Activated CD8-positive, alpha-beta T cell treated with anti-CD3 and anti-CD28 coated beads, Interleukin-2, amount 10 ng/mL, durations not matched to agents 7 days and 5 days (primary cell): ENCODE measurements at places on chromosomes 11 and 22.

GRCh38 chr22:27580311-27580897 lies 221.2 kb downstream of the MN1 start:
- no peak overlapping the region for H3K4me3 ChIP-seq
- H3K27me3 ChIP-seq: no peaks in the 10 kb centered on the region
- H3K36me3 ChIP-seq: no peaks in the 10 kb centered on the region
- no peaks in the 10 kb centered on the region for H3K4me1 ChIP-seq
- H3K27ac ChIP-seq: no peak overlapping the region

- H3K27ac ChIP-seq: no peak overlapping the region
- no peaks in the 10 kb centered on the region for H3K4me1 ChIP-seq
- no peaks in the 10 kb centered on the region for H3K27me3 ChIP-seq
- no peak overlapping the region for H3K4me3 ChIP-seq
- H3K36me3 ChIP-seq: peaks cover 32% of the 10 kb centered on the region
These were observed 9.9 kb downstream of the HPS5 start for GRCh38 chr11:18312012-18312411.

DNA sequence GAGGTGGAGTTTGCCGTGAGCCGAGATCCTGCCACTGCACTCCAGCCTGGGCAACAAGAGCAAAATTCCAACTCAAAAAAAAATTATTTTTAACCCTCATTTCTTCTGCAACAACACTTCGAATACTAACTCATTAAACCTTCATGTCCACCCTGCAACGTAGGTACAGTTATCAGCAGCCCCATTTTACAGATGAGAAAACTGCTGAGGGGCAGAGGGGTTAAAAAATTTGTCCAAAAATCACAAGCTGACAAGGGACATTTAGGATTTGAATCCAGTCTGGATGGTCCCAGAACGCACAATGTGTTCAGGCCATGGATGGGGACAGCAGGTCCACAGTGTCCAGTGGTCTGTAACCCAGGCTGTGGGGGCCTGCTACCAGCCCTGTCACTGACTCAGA lies 29.0 kb downstream of the RHOD start:
- H3K27ac ChIP-seq: no peak overlapping the region
- peaks cover 17% of the 10 kb centered on the region for H3K4me1 ChIP-seq
- no peaks in the 10 kb centered on the region for H3K36me3 ChIP-seq
- H3K4me3 ChIP-seq: no peak overlapping the region
- DNase-seq: no peak
- H3K27me3 ChIP-seq: no peaks in the 10 kb centered on the region

- no peak for DNase-seq
- no peaks in the 10 kb centered on the region for H3K36me3 ChIP-seq
- peaks cover 2% of the 10 kb centered on the region for H3K27me3 ChIP-seq
These were observed 51.7 kb downstream of the TSPAN18 start for GRCh38 chr11:44778195-44779100.

- H3K4me1 ChIP-seq: no peaks in the 10 kb centered on the region
- no peak overlapping the region for H3K27ac ChIP-seq
- peaks cover 13% of the 10 kb centered on the region for H3K27me3 ChIP-seq
- H3K36me3 ChIP-seq: no peaks in the 10 kb centered on the region
- DNase-seq: no peak
- no peak overlapping the region for H3K4me3 ChIP-seq
These were observed 368.6 kb upstream of the B3GAT1 start for GRCh38 chr11:134780486-134781147.

DNA sequence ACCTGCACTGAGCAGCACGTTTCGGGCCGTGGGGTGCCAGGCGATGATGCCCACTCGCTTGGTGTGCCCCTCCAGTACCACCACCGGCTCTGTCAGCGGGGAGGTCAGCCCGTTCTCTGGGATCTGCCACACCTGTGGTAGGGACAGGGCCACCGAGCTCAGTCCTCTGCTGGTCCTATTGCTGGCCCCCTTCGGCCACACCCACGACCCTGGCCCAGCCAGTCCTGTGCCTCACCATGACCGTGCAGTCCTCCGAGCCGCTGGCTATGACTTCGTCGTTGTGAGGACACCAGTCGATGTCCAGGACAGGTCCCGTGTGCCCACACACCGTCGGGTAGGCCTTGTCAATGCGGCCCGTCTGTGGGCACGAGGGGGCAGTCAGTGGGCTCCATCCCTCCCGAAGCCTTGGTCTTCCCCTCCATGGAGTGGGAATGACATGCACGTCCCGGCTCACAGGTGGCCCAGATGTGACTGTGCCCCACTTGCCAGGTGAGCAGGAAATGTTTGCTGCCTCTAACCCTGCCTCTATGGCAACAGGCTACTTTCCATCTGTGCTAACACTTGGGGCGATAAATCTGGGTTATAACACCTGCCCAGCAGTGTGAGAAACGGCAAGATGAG lies 1.4 kb downstream of the CORO1B start:
- H3K27ac ChIP-seq: peak overlapping the region; percentile 68
- H3K4me1 ChIP-seq: peaks cover 67% of the 10 kb centered on the region
- DNase-seq: no peak
- H3K4me3 ChIP-seq: peak overlapping the region; percentile 58
- peaks cover 36% of the 10 kb centered on the region for H3K36me3 ChIP-seq

GRCh38 chr22:23784215-23784732 lies 2.5 kb upstream of the SMARCB1 start:
- peak overlapping the region; percentile 36 for H3K4me3 ChIP-seq
- peak; percentile 66 for DNase-seq
- peak overlapping the region; percentile 84 for H3K27ac ChIP-seq
- peaks cover 6% of the 10 kb centered on the region for H3K36me3 ChIP-seq

GRCh38 chr11:113796663-113797259 lies 17.2 kb downstream of the CLDN25 start:
- DNase-seq: peak; percentile 30
- no peaks in the 10 kb centered on the region for H3K4me1 ChIP-seq
- H3K36me3 ChIP-seq: peaks cover 23% of the 10 kb centered on the region
- H3K27ac ChIP-seq: no peak overlapping the region
- H3K4me3 ChIP-seq: no peak overlapping the region
- H3K27me3 ChIP-seq: no peaks in the 10 kb centered on the region

DNA sequence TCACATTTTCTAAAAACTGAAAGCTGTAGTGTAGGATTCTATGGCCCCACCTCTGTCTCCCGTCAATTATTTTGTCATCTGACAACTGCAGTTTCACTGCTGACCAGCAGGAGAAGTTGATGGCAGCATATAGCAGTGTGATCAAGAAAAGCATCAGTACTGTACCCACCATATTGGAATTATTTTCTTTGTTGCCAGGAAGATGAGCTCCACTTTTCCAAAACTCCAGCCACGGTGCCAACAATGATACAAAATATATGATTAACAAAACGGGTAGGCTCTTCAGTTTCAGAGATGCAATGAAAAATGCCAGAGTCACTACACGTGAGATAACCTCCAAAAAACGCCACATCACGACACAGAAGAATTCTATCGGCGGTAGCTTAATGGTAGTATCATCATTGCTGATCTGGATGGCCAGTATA lies 41.3 kb downstream of the XKR3 start:
- peaks cover 14% of the 10 kb centered on the region for H3K27me3 ChIP-seq
- peaks cover under 1% of the 10 kb centered on the region for H3K4me1 ChIP-seq
- H3K4me3 ChIP-seq: no peak overlapping the region

DNA sequence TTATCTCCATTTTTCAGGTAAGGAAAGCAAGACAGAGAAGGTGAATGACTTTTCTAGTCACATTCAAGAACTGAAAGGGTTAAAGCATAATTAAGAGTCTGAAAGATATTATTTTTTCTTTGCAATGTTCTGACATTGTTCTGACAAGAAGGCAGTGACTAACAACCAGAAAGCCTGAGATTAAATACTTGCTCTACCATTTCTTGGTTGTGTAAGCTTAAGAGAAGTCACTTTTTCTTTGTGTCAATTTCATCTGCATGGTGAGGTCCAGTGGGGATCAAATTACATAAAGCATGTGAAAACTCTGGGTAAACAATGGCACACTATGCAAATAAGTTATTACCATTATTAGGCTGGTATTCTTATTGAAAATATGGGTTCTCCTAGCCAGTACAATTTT lies 73.7 kb downstream of the PHF21A start:
- H3K27me3 ChIP-seq: no peaks in the 10 kb centered on the region
- peaks cover 2% of the 10 kb centered on the region for H3K36me3 ChIP-seq
- no peak for DNase-seq
- no peak overlapping the region for H3K27ac ChIP-seq
- no peak overlapping the region for H3K4me3 ChIP-seq

- no peaks in the 10 kb centered on the region for H3K36me3 ChIP-seq
- DNase-seq: peak; percentile 88
- H3K27me3 ChIP-seq: peaks cover 13% of the 10 kb centered on the region
- H3K4me3 ChIP-seq: no peak overlapping the region
These were observed 13.4 kb downstream of the SYT7 start for GRCh38 chr11:61567286-61568061.

DNA sequence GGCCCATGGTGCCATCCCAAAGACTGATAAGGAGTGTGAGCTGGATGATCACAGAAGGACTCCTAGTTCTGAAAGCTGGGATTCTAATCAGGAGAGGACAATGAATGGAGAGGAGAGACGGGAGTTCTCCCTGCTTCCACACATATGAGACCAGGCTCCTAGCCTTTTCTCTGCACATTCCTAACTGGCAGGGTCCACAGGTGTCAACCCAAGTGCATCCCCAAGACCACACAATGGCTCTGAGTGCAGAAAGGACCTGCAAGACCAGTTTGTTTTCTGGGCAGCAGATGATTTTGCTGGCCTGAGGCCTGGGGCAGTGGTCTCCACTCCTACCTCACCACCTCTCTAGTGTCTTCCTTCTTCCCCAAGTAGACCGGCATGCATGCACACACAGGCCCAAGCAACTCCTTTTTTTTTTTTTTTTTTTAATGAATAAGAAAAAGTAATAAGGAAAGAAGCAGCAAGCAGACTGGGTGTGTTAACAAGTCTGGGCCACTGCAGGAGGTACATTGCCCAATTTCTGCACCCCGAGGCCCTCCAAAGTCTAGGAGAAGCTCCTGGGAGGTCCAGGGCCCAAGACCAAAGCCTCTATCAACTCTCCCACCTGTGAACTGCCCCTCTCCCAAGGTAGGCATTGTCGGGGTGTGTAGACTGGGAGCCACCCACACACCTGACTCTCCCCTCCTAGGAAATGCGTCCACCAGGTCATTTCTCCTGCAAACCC lies 1.2 kb upstream of the TSKU start:
- peaks cover 16% of the 10 kb centered on the region for H3K36me3 ChIP-seq
- H3K4me1 ChIP-seq: peaks cover 29% of the 10 kb centered on the region
- DNase-seq: no peak
- H3K27ac ChIP-seq: peak overlapping the region; percentile 93

DNA sequence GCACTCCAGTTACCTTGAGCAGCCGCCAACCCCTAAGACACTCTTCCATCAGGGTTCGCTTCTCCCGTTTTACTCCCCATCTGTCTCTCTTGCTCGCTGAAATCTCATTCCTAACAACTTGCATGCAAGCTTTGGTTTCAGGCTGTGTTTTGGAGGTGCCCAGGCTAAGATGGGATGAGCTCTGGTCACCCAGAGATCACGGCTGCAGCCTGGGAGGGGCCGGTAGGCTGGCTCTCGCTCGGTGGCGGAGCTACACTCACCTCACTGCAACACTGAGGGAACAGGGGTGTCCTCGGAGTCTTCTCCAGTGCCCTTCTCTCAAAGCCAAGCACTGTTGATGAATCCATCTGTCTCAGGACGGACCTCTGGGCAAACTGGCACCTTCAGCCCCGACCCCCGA lies 197.5 kb downstream of the BARX2 start:
- H3K36me3 ChIP-seq: no peaks in the 10 kb centered on the region
- H3K27me3 ChIP-seq: no peaks in the 10 kb centered on the region
- no peaks in the 10 kb centered on the region for H3K4me1 ChIP-seq
- H3K27ac ChIP-seq: no peak overlapping the region
- DNase-seq: no peak

DNA sequence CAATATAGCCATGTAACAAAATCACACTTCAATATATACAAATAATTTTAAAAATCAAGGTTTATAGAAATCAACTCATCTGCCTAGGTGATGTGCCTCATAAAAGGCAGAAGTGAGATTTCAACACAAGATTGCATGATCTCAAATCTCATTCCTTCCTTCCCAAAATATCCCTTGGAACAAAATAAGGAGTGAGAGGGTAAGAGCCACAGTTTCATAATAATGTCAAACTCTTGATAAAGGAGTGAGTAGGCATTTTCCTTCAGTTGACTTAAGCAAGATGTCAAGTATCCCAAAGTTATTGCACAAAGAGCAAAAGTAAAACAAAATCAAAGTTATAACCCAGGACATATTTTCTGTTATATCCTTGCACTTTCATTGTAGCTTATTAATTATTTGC lies 81.3 kb downstream of the C22orf31 start:
- no peaks in the 10 kb centered on the region for H3K36me3 ChIP-seq
- H3K27me3 ChIP-seq: peaks cover 48% of the 10 kb centered on the region
- DNase-seq: no peak
- H3K27ac ChIP-seq: no peak overlapping the region
- H3K4me1 ChIP-seq: no peaks in the 10 kb centered on the region

GRCh38 chr11:131840545-131840944 lies 470.1 kb downstream of the NTM start:
- H3K4me3 ChIP-seq: no peak overlapping the region
- H3K36me3 ChIP-seq: no peaks in the 10 kb centered on the region
- no peak for DNase-seq
- H3K27me3 ChIP-seq: no peaks in the 10 kb centered on the region
- no peaks in the 10 kb centered on the region for H3K4me1 ChIP-seq

- peak overlapping the region; percentile 95 for H3K27ac ChIP-seq
- H3K27me3 ChIP-seq: no peaks in the 10 kb centered on the region
- peaks cover 2% of the 10 kb centered on the region for H3K36me3 ChIP-seq
- DNase-seq: no peak
- peak overlapping the region; percentile 92 for H3K4me3 ChIP-seq
These were observed 2.4 kb downstream of the PHF21A start for GRCh38 chr11:46118702-46119351.

DNA sequence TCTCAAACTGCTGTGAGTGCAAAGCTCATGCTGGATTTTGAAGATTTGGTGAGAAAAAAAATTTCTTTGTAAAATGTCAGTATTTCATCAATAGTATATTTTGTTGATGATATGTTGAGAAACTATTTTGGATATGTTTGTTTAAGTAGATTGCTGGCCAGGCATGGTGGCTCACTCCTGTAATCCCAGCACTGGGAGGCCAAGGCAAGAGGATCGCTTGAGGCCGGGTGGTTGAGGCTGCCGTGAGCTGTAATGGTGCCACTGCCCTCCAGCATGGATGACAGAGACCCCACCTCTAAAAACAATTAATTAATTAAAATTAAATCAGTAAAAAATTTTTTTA lies 6.9 kb upstream of the IFITM3 start:
- peak overlapping the region; percentile 98 for H3K27ac ChIP-seq
- DNase-seq: peak; percentile 21
- H3K4me1 ChIP-seq: peaks cover 85% of the 10 kb centered on the region
- H3K4me3 ChIP-seq: peak overlapping the region; percentile 74
